Activated CD4-positive, alpha-beta memory T cell treated with anti-CD3 and anti-CD28 coated beads for 36 hours (primary cell): ENCODE measurements at places on chromosomes 13 and 19. TPM values are rescaled to one million over a fixed set of nuclear protein-coding genes. Genes with fewer than 3 reads are reported as not detected.
A peak's percentile ranks its signal among the peaks of the same experiment; 100 is the strongest.

ENOX1 gene
- total RNA-seq = 0.45 TPM

ZNF726 gene
- total RNA-seq = 17.3 TPM

STARD13 gene
- 0.48 TPM for total RNA-seq

SMIM44 gene
- not detected for total RNA-seq

CEACAM20 gene
- total RNA-seq = not detected

LGI4 gene
- 0.50 TPM for total RNA-seq

ADAT3 gene
- total RNA-seq = 5.8 TPM

ZNF223 gene
- total RNA-seq = 0.55 TPM

ABHD8 gene
- 7.7 TPM for total RNA-seq

CPB2 gene
- total RNA-seq = not detected

MBD3L3 gene
- total RNA-seq = not detected

C19orf38 gene
- total RNA-seq = 1.7 TPM

CYP4F12 gene
- total RNA-seq = not detected

- no peak for DNase-seq
These were observed 12.2 kb downstream of the TPP2 start for GRCh38 chr13:102608974-102609373.

DNA sequence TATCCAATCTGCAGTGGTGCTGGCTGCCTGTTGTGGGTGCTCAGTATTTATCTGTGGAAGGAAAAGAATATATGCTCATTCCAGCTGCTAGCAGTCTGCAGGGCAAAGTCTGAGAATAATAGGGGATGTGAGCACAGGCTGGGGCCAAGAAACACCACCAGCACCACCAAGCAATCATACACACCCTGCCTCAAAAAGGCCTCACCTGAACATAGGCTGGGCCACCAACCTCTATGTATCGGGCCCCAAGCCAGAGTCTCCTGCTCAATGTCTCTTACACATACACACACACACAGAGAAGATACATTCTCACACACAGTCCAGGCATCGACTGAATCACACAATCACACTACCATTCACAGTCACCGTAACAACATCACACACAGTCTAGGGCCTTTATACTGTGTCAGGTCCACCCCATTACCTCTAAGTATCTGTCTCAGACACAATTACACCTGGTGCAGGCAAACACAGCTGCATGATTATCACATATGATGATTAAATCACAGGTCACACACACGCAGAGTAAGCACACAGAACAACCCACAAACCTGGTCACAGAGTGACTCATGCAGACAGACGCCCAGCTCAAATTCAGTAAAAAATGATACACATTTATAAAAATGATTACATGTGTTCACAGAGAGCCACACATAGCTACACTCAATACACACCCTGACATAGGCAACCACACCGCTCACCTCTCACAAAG, 1.3 kb upstream of the ZSCAN22 start:
- peak; percentile 29 for DNase-seq

- no peak for DNase-seq
These were observed 681.7 kb downstream of the PCDH17 start for GRCh38 chr13:58313219-58313618.

GRCh38 chr13:96963786-96964475, 30.3 kb downstream of the OXGR1 start:
- DNase-seq = no peak

DNA sequence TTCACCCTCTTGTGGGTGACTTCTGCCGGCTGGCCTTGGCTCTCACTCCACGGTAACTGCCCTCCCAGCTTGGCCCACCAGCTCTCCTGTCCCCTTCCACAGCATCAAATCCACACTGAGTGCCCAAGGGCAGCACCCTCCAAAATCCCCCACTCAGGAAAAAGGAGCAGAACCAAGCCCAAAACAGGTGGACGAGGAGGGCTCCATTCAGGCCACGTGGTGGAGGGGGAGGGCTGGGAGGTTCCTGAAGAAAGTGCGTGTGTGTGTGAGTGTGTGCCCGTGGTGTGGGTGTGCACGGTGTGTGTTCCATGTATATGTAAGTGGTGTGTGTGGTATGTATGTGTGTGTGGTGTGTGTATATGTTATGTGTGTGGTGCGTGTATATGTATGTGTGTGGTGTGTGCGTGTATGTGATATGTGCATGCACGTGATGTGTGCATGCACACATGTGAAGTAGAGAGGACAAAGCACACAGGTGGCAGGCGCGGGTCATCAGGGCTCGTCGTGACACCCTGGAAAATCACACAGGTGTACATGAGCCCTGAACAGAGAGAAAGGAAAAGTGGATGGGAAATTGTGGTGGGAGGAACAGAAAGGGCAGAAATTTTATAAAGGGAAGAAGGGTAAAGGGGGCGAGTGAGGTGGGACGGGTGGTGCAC, 76.9 kb downstream of the COL4A1 start:
- no peak for DNase-seq

- peak; percentile 85 for DNase-seq
These were observed 12.8 kb downstream of the MOB3A start for GRCh38 chr19:2083174-2083854.

GRCh38 chr19:32364040-32364439, 18.6 kb downstream of the ZNF507 start:
- no peak for DNase-seq

DNA sequence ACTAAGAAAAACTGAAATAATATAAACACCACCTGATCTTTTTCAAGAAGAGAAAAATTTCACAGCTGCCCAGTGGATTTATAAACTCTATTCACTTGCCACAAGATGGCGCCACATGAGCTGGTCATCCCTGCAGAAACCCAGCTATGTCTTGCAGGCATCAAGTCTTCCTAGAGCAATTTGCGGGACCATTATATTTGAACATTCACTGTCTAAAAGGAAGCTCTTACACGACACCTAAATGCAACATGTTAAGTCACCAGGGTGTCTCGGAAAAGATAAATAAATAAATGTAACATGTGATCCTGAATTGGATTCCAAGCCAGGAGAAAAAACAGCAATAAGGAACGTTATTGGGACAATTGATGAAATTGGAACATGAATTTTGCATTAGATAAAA, 20.3 kb upstream of the AKT2 start:
- peak; percentile 81 for DNase-seq

DNA sequence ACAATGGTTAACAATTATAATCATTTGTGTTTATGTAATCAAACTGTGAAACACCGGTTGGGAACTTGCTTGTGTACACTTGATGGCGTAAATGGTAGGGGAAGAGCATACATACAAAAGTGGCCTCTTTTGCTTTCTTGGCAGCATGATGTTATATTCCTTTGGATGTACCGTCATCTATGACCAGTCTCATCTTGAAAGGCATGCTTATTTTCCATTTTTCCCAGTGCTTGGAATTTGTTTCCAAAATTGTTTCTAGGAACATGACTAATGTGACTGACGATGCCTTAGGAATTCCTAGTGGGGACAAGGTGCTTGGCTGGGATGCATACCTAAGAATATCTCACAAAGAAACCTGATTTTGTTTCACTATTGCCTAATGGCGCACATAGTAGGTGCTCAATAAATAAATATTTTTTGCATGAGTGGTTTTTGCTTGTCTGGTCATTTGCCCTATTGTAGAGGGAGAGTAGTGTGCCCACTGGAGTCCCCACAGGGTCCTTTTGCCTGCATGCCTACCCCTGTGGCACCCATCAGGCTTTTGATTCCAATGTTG, 45.5 kb downstream of the SAE1 start:
- no peak for DNase-seq

GRCh38 chr13:113814435-113814821, 49.4 kb downstream of the GAS6 start:
- no peak for DNase-seq

GRCh38 chr19:11675569-11675968, 63.2 kb downstream of the ZNF823 start:
- DNase-seq = no peak

DNA sequence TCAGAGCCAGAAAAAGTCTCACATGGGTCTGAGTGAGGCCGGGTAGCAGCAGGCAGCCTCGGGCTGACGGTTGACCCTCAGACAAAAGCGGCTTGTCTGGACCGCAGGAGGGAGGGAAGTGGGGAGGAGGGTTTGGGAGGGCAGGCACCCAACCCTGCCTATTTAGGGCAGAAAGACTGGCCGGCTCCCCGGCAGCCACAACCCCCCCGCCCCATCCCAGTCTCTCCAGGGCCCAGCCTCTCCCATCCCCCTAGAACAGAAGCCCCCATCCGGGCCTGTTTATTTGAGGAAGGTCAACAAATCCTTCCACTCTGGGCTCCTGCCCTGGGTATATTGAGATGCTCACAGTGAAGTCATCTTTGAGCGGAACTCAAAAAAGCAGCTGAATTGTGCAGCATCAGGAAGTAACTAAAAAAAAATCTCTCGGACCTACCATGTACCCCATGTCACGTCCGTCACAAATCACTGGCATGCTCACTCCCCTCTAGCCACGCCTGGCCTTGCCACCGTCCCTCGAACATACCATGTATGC, 6.3 kb downstream of the DACT3 start:
- DNase-seq = no peak

DNA sequence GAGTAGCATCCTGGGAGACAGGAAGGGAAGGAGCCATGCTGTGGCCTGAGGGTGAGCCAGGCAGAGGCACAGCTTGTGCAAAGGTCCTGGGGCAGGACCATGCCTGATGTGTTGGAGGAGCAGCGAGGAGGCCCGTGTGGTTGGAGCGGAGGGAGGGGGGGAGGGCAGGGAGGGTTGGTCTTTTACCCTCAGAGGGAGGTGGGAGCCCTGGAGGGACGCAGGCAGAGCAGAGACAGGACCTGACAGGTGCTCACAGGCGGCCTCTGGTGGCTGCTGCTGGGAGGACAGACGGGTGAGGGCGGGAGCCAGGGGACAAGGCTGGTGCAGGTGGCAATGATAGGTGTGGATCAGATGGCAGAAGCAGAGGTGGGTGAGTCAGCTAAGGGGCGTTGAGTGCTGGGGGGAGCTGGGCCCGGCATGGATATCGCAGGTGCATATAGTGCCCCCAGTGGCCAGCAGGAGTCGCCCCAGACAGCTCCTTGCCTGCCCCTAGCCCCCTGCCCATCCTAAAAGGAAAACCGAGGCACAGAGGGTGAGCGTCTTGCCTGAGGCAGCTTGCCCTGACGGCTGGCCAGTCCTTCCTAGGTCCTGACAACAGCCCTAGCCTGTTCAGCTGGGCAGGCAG, 9.8 kb upstream of the GNA15 start:
- DNase-seq = peak; percentile 69

- DNase-seq = no peak
These were observed 25.1 kb downstream of the GAS6 start for GRCh38 chr13:113838711-113839201.

- no peak for DNase-seq
These were observed 4.0 kb upstream of the MCF2L start for GRCh38 chr13:112964971-112965492.

DNA sequence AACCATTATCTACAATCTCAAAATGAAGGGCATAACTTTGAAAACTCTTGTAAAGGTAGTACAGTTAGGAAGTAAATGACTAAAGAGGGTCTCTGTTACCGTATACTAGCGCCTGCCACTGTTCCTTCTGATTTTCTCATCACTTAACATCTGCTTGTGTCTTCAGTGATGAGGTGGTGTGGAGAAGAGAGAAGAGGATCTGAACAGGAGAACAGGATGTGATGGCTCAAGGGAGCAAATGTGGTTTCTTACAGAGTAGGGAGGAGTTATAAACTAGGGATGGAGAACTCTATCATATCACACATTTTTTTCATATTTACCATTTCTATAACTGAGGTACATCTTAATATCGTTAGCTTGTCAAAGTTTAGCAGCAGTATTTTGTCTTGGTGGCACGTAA, 1.1 kb downstream of the KCTD4 start:
- no peak for DNase-seq

DNA sequence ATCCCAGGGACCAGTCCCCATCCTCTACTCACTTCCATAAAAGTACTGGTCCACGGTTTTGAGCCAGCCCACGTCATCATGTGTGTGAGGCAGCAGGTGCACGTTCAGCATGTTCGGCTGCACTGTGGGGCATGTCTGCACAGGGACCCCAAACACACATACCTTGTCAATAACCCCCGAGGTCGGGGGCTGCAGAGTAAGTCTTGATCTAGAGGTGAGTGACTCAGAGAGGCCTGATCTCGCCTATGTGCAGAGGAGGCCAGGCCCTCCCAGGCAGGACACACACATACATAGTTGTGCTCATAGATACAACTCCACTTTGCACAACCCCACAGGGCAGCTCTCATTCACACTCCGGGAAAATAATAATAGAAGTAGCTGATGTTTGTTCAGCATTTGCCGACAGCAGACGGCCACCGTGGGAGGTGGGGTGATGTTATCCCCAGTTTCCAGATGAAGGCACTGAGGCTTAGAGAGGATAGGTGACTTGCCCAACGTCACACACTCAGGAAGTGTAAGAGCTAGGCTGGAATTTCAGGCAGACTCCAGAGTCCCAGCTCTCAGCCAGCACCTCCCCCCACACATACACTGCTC, 774 bp downstream of the MAN2B1 start:
- DNase-seq = peak; percentile 41

DNA sequence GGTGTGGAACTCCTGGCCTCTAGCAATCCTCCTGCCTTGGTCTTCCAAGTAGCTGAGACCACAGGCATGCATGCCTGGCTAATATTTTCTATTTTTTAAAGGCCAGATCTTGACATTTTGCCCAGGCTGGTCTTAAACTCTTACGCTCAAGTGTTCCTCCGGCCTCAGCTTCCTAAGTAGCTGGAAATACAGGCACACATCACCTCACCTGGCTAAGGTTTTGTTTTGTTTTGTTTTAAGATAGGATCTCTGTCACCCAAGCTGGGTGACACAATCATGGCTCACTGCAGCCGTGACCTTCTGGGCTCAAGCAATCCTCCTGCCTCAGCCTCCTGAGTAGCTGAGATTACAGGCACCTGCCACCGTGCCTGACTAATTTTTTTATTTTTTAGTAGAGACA, 5.5 kb upstream of the RLN3 start:
- DNase-seq = no peak

DNA sequence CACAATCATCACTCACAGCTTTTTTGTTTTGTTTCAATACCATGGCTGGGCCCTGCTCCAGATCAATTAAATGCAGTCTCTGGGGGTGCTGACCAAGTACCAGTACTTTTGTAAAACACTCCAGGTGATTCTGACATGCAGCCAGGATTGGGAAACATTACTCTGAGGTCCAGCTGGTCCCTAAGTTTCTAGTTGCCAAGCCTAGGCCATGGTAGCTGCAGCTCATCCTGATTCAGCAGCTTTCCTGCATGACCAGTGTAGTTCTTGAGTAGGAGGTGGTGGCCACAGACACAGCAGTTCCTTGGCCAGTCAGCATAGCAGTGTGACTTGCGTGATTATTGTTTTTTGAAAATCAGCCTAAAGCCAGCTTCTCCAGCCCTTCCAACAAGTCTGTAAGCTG, 859.1 kb downstream of the DIAPH3 start:
- no peak for DNase-seq

DNA sequence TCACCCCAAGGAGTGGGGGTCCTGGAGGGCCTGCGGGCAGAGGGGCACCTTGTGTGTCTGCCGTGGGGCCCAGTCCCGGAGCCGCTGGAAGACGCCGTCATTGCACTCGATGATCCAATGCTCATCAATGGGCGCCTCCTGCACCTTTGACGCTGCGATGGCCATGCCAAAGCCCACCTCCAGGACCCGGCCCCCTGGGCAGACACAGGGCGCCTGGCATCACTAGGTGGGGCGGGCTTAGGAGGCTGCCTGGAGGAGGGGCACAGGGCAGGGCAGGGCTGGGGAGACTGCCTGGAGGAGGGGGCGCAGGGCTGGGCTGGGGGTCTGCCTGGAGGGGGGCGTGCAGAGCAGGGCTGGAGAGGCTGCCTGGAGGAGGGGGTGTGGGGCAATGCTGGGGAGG, 1.6 kb downstream of the GAMT start:
- DNase-seq = no peak

- no peak for DNase-seq
These were observed 12.2 kb downstream of the SLC8A2 start for GRCh38 chr19:47459477-47459876.

GRCh38 chr13:113658836-113659235, 838 bp upstream of the ATP4B start:
- peak; percentile 7 for DNase-seq
